ENCODE measurements at places on chromosomes 3 and 15.

- DNase-seq: no peak
Observed at GRCh38 chr3:64650715-64651114, 37.1 kb downstream of the ADAMTS9 start.

GRCh38 chr3:37661615-37662306 lies 199.9 kb upstream of the CTDSPL start:
- no peak for DNase-seq

GRCh38 chr3:35871009-35871408 lies 231.7 kb downstream of the ARPP21 start:
- DNase-seq: no peak

DNA sequence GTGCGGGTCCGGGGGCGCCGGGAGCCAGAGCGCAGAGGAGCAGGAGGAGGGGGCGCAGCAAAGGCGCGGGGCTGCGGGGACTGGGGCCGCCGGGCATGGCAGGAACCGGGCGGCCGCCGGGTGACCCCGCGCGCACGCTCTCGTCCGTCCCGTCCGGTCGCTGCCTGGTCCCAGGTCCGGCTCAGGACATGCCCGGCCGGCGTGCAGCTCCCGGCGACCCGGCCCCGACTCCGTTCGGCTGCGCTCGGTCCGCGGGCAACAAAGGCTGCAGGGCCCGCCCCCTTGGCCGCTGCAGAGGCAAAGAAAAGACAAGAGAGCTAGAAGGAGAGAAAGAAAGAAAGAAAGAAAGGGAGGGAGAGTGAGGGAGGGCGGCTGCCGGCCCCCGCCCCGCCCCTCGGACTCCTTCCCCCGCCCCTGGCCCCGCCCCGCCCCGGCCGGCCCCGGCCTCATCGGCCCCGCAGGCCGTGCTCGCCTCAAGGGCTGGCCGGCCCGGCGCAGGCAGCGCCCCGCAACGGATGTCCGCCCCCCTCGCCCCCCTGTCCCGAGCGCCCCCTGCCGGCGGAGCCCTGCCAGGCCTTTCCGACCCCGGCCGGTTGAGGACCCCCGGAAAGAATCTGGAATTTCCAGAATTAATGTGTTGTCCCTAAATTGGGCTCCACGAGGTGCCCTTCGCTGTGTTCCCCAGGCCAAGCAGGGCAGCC lies at the start of gene ADAMTS7:
TSS of gene ADAMTS7 (minus strand) at position 341 of the 701 bp plus-strand sequence. CDS start at position 97, 244 bp downstream.
- DNase-seq: peak; percentile 91

DNA sequence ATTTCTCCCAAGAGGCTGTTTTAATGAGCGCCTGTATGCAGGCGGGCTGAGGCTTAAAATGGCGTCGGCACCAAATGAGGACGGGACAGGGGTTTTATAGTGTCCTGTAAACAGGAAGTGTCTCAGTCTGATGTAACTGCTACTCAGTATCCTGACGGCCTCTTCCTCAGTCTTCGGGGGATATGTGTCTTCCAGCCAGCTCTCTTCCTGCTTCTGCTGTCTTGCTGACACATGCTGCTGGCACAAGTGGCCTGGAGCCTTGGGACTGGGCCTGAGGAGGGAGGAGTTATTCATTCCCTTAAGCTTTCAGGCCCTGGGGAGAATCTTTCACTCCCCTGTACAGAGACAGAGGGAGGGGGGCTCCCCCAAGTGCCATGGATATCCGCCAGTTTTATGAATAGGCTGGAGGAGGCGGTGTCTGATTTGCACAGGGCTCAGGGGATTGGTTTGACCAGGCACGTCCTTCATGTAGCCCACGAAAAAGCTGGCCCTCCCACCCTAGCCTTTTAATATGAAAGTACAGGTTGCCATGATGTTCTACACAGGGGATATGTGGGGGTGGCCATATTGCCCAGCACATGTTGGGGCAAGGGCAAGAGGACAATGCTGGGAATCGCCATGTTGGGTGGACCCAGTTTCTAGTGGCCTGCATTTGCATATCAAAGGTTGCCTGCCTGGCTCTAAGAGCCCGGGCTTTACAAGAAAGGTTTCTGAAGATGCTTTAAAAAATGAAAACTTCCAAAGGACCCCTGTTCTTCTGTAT lies 19.9 kb downstream of the NDUFB4 start:
- no peak for DNase-seq

- DNase-seq: no peak
Observed at GRCh38 chr15:31304751-31305365, 21.8 kb upstream of the KLF13 start.

GRCh38 chr15:27509014-27509413 lies 538.0 kb downstream of the GABRG3 start:
- DNase-seq: no peak

- no peak for DNase-seq
Observed at GRCh38 chr3:147919496-147919895, 510.3 kb downstream of the ZIC1 start.

GRCh38 chr15:77461486-77461885 lies 40.8 kb downstream of the HMG20A start:
- DNase-seq: no peak

- DNase-seq: no peak
Observed at GRCh38 chr3:151387432-151387831, 2.9 kb upstream of the P2RY12 start.

GRCh38 chr15:78034495-78035191 lies 42.9 kb downstream of the TBC1D2B start:
- peak; percentile 44 for DNase-seq

DNA sequence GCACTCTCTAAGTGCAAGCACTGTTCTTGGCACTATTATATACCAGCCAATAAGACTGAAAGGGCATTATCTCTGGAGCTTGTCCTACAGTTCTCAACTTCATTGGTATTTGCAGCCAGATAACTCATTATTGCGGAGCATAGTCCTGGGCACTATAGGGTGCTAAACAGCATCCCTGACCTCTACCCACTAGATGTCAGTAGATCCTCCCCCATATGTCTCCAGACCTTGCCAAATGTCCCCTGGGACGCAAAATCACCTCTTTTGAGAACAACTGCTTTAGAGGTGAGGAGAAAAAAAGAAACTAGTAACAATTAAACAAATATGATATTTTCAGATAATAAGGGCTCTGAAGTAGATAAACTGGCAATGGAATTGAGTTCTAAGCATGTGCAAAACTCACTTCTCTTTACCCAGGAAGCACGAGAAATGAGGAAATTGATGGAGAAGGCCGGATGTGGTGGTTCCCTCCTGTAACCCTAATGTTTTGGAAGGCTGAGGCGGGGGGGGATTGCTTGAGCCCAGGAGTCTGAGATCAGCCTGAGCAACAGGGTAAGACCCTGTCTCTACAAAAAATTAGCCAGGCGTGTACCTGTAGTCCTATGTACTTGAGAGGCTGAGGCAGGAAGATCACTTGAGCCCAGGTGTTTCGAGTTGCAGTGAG lies 61.4 kb downstream of the FRMD4B start:
- no peak for DNase-seq

GRCh38 chr15:36210426-36210825 lies 369.0 kb upstream of the CDIN1 start:
- DNase-seq: no peak

DNA sequence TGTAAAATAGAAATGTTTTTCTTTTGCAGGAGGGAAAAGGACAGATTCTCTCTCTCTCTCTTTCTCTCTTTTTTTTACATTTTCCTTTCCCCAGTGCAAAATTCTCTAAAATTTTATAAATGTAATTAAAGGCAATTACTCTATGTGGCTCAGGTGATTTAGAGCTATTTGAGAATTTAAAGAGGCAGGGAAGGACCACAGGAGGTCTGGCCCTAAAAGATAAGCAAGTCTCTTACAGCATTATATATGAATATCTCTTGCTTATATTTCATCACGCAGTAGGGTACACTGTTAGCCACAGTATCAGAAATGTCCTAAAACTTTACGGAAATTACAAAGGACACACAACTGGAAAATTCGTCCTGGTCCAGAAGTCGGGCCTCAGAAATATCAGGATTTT lies 70.5 kb upstream of the PPIB start:
- DNase-seq: no peak

- no peak for DNase-seq
Observed at GRCh38 chr3:127722091-127722784, 49.5 kb downstream of the ABTB1 start.

GRCh38 chr15:63329567-63330350 lies 51.9 kb downstream of the CA12 start:
- no peak for DNase-seq

GRCh38 chr15:62165793-62166375 lies 799 bp upstream of the C2CD4B start:
- no peak for DNase-seq

- no peak for DNase-seq
Observed at GRCh38 chr15:99475754-99476412, 89.9 kb upstream of the MEF2A start.

GRCh38 chr3:101544161-101544850 lies 17.4 kb upstream of the TRMT10C start:
- no peak for DNase-seq

DNA sequence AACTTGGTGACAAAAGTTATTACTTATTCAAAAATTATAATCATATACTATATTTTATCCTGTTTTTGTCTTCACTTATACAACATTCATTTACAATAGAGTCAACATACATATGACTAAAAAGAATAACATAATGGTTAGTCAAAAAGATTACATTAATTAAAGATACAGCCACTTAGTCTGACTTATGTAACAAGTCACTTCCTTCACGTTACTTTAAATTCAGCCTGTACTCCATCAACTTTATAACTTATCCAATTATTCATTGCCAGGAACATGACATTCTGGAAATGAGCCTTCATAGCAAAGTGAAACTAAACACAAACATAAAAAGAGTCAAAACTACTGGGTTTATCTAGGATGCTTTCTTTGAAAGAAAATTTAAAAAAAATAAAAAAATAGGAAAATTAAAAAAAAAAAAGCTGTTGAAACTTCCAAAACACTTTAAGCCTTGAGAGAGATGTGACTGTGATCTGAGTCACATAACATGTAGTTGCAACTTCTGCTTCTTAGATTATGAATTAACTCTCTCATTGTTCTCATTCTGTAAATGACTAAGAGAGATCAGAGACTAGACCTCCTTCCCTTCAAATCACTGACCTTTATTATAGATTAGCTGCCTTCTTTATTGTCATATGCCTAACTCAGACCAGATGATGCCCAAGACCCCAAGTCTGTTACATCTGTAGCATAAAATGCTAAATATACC lies 107.8 kb downstream of the MYRIP start:
- DNase-seq: no peak

DNA sequence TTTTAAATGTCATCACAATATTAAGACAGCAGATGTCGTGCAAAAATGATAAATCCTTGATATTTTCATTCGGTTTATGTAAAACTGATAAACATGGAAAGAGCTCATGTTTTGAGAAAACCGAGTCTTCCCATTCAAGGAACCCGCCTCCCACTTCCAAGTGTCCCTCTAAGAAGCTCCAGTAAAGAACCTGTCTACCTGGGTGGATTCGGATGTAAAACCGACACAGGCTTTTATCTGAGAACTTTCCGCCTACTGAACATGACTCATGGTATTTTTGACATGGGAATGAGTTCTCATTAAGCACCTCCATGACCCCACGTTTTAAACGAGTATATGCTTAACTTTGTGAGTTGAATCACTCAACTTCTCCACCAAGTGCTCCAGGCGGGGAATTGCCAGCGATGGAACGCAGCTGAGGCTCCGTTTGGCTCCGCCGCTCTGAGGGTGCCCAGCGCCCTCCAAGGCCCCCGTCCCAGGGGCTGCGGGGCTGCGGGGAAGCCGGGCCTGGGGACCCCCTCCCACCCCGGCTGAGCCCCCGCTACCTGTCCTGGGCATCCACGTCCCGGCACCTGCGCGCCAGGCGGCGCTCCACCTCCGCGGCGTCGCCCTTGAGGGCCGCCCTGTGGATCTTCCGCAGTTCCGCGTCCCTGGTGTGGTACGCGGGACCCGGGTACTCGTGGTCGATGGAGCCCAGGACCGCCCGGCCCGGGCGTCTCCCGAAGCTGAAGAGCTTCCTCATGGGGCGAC lies 119.9 kb downstream of the LMLN start:
- no peak for DNase-seq

GRCh38 chr3:160401291-160402095 lies 2.0 kb downstream of the SMC4 start:
- DNase-seq: no peak

DNA sequence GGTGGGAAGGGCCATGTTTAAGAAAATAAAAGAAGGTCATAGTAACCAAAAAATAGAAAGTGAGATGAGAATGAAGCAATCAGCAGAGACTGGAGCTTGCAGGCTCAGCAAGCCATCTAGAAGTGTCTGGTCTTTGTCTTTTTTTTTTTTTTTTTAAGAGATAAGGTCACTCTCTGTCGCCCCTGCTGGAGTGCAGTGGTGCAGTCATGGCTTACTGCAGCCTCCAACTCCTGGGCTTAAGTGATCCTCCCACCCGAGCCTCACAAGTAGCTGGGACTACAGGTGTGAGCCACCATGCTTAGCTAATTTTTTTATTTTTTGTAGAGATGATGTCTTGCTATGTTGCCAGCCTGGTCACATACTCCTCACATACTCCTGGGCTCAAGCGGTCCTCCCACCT lies 36.2 kb downstream of the GXYLT2 start:
- no peak for DNase-seq

DNA sequence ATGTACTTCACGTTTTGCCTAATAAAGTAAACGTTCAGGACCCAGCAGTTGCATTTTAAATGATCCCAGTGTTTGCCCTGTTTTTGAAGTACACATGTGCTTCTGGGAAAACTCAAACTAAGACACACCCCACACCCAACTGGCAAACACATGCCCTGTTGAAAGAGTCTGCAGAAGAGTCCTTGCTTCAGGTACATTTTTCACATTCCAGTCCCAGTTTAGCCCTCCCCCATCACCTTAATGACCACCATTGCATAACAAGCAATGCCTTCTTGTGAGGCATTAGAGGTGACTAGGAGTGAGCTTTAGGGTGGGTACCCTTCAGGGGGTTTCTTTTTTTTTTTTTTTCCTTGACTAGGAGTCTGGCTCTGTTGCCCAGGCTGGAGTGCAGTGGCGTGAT lies 322.3 kb downstream of the CNTN4 start:
- DNase-seq: no peak

- DNase-seq: no peak
Observed at GRCh38 chr3:100400419-100400779, 490 bp downstream of the TOMM70 start.

DNA sequence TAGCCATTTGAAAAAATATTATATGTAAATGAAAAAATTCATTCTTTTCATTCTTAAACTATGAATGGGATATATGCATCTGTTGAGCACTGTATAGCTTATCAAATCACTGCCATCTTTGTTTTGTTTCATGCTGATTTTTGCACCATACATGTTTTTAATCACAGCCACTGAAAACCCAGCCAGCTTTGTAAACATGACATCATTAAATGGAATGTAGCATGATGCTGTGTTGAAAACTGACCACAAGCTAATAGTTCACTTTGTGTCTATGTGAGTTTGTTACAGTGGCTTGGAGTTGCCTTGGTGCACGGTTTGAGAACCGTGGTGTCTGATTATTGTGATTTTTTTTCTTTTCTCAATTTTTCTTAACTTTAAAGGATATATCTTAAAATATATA lies 75.7 kb downstream of the GMPS start:
- no peak for DNase-seq

GRCh38 chr3:127770671-127771355 lies 51.5 kb downstream of the MGLL start:
- no peak for DNase-seq

GRCh38 chr3:58074997-58075396 lies 66.8 kb downstream of the FLNB start:
- DNase-seq: no peak
